NCI-H2171 treated with DMSO at 0.1 percent for 48 hours (cell line): ENCODE measurements at places on chromosomes 13 and 19.

- peak; percentile 52 for DNase-seq
Observed at GRCh38 chr13:34942732-34943435, 814 bp downstream of the NBEA start.

DNA sequence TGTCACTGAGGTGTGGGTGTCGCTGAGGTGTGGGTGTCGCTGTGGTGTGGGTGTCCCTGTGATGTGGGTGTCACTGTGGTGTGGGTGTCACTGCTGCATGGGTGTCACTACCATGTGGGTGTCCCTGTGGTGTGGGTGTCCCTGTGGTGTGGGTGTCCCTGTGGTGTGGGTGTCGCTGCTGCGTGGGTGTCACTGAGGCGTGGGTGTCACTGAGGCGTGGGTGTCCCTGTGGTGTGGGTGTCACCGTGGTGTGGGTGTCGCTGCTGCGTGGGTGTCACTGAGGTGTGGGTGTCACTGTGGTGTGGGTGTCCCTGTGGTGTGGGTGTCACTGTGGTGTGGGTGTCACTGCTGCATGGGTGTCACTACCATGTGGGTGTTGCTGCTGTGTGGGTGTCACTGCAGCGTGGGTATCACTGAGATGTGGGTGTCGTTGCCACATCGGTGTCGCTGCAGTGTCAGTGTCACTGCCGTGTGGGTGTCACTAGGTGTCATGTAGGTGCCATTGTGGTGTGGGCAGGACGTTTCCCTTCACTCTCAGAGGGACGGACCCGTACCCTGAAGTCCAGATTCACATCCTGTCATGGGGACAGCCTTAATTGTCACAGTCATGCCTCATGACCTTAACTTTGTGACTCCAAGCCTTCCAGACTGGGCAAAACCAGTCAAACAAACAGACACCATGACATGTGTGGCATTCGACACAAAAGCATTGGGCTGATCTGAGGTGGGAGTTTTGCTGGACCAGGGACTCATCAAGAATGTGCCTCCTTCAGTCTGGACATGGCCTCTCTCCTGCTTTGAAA, 12.7 kb upstream of the GAS6 start:
- no peak for DNase-seq

- no peak for DNase-seq
Observed at GRCh38 chr13:20390526-20391175, 135.0 kb downstream of the CRYL1 start.

- DNase-seq: no peak
Observed at GRCh38 chr13:71242201-71242600, 624.8 kb downstream of the DACH1 start.

- DNase-seq: no peak
Observed at GRCh38 chr13:73403355-73404120, 344.7 kb downstream of the KLF5 start.

- DNase-seq: no peak
Observed at GRCh38 chr13:100442095-100442832, 146.3 kb downstream of the GGACT start.

- no peak for DNase-seq
Observed at GRCh38 chr13:100565286-100565685, 23.3 kb downstream of the GGACT start.

DNA sequence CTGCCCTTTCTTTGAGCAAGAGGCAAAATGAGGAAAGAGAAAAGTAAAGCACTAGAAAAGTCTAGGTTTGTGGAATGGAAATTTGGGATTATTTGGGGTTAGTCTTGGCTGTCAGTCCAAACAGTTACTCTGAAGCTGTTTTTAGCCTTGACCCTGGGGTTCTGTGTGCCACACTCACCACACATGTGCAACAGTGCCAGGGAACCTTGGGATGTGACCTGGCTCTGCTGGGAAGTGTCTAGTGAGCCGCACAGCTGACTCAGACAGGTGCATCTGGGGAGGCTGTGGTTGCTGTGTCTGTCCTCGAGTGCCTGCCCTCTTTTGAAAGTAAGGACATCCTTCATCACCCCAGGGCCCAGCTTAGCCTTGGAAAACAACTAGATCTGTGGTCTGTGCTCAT, 15.8 kb downstream of the MICOS13 start:
- DNase-seq: no peak

- no peak for DNase-seq
Observed at GRCh38 chr13:29975283-29975682, 124.9 kb upstream of the UBL3 start.

GRCh38 chr19:50703915-50704796, 15.4 kb downstream of the SHANK1 start:
- peak; percentile 68 for DNase-seq

DNA sequence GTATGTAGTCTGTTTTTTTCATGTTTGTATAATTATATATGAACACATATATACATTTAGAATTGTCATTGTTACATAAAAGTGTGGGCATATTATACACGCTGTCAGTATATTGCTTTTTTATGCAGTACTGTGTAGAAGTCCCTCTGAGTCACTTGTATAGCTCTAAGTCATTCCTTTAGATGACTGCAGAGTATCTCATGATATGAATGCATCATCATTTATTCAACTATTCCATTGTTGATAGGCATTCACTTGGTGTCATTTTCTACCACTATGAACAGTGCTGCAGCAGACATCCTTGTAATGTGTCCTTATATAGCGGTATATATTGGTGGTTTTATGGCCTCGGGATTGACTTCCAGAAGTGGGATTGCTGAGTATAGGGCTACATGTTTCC, 15.3 kb downstream of the RFXAP start:
- no peak for DNase-seq

DNA sequence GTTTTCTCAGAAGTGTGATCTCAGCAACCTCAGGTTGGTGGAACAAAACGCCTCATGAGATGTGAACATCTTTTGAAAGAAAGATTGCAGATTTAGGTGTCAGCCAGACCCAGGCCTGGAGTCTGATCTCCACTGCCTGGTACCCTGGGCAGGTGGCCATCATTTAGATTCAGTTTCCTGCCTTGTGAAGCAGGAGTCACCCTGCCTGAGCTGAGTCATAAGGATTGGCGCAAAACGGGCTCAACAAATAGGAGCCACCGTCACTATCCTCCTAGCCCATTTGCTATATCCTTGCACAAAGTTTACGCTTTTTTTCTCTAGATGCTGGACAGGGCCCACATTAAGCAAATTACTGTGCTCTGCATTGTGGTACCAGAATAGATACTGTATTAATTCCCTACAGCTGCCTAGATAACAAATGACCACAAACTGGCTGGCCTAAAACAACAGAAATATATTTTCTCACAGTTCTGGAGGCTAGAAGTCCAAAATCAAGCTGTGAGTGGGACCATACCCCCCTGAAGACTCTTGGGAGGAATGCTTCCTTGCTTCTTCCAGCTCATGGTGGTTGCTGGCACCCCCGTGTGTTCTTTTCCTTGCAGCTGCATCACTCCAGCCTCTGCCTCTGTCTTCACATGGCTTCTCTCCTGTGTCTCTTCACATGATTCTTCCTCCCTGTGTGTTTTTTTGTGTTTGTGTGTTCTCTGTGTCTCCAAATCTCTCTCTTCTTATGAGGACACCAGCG, 38.2 kb downstream of the TNFSF11 start:
- no peak for DNase-seq

- no peak for DNase-seq
Observed at GRCh38 chr19:478976-479375, 17.3 kb upstream of the MADCAM1 start.

DNA sequence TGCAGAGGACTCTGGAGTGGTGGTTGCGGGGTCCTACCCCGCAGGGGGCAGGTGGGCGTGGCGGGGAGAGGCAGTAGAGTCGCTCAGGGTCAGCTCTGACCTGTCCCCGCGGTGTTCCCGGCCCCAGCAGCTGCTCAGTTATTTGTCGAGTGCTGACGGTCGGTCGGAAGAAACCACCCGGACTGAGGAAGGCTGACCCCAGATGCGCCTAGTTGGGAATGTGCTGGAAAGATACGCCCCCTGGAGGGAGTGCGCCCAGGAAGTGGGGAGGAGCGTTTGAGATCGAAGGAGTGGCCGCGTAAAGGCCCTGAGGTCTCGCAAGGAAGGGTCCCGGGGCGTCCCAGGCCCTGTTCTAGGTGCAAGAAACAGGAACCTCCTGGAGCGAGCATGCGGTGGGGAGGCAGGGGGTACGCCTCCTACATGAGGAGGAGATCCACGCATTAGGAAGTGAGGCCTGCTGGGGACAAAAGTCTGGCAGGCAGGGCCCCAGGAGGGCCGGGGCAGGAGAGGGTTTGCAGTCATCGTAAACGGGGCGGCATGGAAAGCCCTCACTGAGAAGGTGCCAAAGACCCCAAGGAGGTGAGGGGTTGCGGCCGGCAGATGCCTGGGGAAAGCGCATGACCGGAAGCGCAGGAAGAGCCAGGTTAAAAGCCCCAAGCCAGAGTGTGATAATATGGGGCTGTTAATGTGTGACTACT, 9.2 kb downstream of the CCDC8 start:
- peak; percentile 79 for DNase-seq

DNA sequence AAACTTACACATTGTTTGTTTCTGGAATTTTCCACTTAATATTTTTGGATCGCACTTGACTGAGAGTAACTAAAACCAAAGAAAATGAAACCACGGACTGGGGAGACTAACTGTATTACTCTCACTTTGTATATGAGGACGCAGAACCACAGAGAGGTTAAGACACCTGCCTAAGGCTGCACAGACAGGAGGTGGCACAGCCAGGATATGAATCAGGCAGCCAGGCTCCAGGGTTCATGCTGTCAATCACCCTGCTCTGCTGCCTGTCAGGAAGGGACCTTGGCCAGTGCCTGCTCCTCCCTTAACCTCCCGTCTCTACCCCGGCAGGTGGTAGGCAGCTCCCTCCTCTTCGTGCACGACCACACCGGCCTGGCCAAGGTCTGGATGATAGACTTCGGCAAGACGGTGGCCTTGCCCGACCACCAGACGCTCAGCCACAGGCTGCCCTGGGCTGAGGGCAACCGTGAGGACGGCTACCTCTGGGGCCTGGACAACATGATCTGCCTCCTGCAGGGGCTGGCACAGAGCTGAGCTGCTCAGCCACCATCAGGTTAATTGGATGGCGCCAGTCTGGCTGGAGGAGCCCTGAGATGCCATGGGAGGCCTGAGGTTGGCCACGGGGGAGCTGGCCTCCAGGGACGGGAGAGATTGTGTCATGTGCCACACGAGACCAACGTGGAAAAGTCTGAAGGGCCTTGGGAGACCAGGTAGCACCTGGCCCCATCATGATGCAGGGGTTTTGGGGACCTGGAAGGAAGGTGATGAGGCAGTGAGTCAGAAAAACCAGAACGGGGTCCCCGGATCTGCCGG, 11.0 kb downstream of the ACTMAP start:
- no peak for DNase-seq

GRCh38 chr19:15468675-15469512, 4.5 kb upstream of the RASAL3 start:
- DNase-seq: no peak

- DNase-seq: no peak
Observed at GRCh38 chr13:79492313-79492798, 11.4 kb downstream of the NDFIP2 start.

DNA sequence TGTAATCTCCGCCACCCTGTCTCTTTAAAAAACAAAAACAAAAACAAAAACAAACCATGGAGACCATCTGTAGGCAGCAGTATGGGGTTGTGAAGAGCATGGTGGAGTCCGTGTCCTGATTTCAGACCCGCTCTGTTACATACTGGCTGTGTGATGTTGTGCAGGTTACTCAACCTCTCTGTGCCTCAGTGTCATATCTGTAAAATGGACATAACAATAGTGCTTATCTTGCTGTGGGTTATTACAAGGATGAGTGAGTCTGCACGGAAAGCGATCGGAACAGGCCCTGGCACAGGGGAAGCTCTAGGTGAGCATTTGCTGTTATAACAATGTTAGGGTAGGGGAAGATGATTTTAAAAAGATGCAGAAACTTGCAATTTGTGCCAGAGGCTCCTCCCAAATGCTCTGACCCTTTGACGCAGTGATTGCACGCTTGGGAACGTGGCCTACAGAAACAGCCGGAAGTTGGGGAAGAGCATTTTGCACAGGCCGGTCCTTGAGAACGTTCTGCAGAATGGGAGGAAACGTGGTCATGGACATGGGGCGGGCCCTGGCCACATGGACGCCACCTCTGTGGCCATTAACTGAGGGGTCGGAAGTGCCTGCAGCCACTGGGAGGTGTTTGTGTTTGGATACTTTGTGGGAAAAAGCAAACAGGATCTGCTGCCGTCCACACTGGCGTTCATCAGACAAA, 15.7 kb upstream of the SELENOW start:
- no peak for DNase-seq

GRCh38 chr19:15250640-15250993, 18.4 kb upstream of the EPHX3 start:
- DNase-seq: no peak

DNA sequence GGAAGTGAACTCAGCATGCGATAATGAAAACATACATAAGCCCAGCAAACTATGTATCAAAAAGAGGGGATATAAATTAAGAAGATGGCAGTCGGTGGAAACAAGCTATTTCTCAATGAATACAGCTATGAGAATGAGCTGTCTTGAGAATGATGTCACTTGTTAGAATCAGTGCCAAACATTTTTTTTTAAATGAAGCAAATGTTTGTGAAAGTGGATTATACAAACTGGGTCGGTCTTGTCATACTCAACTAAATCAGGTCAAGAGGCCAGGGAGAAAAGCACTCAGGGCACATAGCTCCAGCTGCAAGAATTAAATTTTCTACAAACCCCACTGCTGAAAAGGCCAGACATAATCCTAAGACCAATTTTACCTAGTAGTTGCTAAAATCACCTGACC, 1048.4 kb downstream of the SLITRK1 start:
- DNase-seq: no peak

GRCh38 chr13:24998433-24998832, 97.5 kb upstream of the PABPC3 start:
- no peak for DNase-seq

DNA sequence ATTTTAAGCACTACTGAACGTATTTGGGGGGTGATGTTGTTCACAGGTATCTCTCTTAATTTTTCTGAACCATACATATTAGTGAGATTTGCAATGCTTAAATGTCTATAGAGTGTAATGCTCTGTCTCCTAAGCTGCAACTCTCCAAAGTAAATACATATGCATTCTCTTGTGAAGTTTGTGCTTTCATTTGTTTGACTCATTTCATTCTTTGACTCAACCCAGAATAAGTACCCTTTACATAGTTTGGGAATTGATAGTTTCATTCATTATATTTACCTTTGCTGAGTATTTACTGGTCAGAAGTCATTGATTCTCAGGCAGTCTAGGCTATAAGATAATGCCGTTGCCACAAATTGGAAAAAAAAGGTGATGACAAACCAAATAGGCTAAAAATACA, 406.9 kb downstream of the FGF9 start:
- DNase-seq: no peak

DNA sequence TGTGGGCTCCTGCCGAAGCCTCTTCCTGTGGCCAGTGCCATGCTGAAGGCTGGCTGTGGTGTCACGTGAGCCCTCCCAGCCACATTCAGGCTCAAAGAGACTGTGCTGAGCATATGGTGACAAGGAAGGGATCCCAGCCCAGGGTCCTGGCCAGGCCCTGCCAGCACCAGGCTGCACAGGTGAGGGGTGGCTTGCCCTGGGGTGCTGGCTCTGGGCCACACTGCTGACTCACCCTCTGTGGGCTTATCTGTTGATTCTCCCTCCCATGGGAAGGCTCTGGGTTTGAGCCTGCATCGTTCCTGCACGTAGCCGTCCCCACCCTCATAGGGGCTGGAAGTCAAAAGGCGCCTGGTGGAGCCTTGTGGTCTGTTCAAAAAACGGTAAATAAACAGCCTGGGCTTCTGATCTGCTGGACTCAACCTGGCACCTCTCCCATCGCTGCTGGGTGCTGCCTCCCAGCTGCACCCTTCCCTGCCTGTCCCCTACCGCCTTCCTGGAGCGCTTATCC, 31.1 kb downstream of the DNM2 start:
- peak; percentile 76 for DNase-seq
